ENCODE measurements at places on chromosomes 11 and 22. TPM values are rescaled to one million over a fixed set of nuclear protein-coding genes. Genes with fewer than 3 reads are reported as not detected.

- H3K27ac ChIP-seq, result no peak overlapping the region
- no peak for DNase-seq
- H3K36me3 ChIP-seq, result peaks cover 9% of the 10 kb centered on the region
- H3K4me3 ChIP-seq, result no peak overlapping the region
- no peaks in the 10 kb centered on the region for H3K27me3 ChIP-seq
Observed at GRCh38 chr11:85848006-85848405, 7.2 kb upstream of the CCDC83 start.

GRCh38 chr11:12094872-12095800 lies 15.3 kb upstream of the MICAL2 start:
- peaks cover 11% of the 10 kb centered on the region for H3K4me1 ChIP-seq
- H3K36me3 ChIP-seq, result no peaks in the 10 kb centered on the region
- H3K27ac ChIP-seq, result no peak overlapping the region
- no peaks in the 10 kb centered on the region for H3K27me3 ChIP-seq

The C11orf91 gene
- not detected for total RNA-seq

The MYOD1 gene
- total RNA-seq, result not detected

The SHANK3 gene
- total RNA-seq, result 0.22 TPM

Measured in activated CD8-positive, alpha-beta T cell treated with anti-CD3 and anti-CD28 coated beads for 36 hours (primary cell).